ENCODE measurements at places on chromosomes 1 and 21.

GRCh38 chr1:235326719-235327558 is 1.0 kb downstream of the ARID4B start:
- peak; percentile 19 for DNase-seq

DNA sequence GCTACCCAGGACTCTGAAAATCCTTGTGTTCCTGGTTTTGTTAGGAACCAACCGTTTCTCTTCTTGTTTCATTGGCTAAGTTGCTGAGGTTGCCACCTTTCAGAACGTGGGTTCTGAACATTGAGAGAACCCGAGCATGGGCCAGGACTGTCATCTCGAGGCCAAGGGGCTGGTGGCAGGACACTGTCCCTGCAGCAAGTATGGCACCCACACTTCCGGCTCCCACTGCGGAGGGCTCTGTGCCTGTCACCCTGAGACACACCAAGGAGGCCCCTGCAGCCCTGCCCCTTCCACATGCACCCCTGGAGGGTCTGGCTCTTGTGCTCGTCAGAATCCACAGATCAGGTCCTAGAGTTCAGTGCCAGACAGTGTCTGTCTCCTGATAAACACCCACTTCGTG is 39.1 kb upstream of the LRRC3 start:
- DNase-seq, result no peak

GRCh38 chr1:71561206-71561605 is 480.4 kb upstream of the ZRANB2 start:
- DNase-seq, result peak; percentile 14

- no peak for DNase-seq
Measured at GRCh38 chr21:18776936-18777335, 373.4 kb upstream of the TMPRSS15 start.

- no peak for DNase-seq
Measured at GRCh38 chr1:19872190-19872589, 10.0 kb upstream of the OTUD3 start.

DNA sequence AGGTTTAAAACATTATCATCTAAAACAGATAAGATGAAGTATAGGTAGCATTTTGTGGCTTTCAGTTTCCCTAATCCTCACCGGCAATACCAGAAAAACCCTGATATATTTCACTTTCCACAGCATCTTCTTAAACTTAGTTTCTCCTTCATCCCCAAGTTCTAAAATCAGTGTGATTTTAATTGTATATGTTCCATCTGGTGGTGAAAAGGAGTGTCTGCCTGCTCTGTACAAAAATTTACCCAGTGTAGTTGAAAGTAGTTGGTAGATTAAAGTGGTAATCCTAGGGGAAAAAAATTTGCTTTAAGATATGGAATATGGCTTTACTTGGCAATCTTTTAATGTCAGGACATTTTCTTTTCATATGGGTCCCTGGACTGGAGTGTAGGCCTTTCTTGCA is 74.3 kb downstream of the CEP350 start:
- peak; percentile 14 for DNase-seq

- DNase-seq, result no peak
Measured at GRCh38 chr1:19229229-19229628, 19.2 kb upstream of the UBR4 start.

DNA sequence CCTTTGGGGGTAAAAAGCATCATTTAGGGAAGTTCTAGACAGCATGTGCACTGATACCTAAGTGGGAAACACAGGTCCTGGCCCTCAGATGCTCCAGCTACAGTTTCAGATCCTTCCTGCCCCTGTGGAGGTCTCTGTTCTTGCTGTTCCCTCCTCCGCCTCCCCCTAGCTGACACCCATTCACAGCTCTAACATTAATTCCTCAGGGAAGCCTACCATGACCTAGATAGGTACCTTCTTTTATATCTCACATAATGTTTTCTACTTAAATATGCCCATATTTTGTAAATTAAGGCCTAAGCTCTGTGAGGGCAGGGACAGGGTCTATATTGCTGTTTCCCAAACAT is 11.3 kb downstream of the TSPAN2 start:
- DNase-seq, result no peak

DNA sequence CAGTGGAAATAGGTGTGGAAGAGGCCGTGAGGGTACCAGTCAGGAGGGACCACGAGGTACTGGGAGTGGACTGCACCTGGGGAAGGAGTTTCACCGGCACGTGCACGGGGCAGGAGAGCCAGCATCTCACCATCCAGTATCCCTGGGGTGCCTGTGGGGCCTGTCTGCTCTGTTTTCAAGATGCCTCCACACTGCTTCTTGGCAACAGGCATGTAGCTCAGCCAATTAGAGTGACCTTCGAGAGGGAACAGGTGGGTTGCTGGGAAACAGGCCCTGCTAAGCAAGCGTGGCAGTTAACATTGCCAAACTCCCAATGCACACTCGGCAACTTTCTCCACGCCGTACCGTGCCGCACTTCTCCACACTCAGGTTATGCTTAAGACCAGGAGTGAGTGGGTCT is 17.7 kb downstream of the KCNC4 start:
- DNase-seq, result no peak

GRCh38 chr1:176944606-176945005 is 219.9 kb downstream of the ASTN1 start:
- DNase-seq, result no peak

DNA sequence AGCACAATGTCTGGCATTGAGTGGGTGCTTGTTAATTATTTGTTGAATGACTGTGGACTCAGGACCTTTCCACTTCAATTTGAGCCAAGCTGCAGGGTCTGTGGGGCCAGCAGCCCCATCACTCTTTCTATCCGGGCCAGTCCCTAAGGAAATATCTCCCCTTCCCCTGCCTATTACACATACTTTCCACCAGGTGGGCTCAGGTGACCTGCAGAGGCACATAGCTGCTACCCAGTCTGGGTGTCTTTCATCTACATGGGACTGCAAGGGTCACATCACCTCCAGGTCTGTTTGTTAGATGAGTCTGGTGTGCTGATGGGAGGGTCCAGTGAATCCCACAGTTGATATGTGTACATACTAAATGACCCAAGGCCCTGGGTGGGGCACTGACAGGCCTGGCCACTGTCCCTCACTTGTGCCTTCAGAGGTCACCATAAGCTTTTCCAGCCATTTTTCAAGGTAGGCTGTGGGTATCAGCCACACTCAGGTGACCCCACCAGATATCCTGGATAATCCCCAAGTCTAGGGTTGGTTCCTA is 59.5 kb upstream of the KDM4A start:
- DNase-seq, result no peak

DNA sequence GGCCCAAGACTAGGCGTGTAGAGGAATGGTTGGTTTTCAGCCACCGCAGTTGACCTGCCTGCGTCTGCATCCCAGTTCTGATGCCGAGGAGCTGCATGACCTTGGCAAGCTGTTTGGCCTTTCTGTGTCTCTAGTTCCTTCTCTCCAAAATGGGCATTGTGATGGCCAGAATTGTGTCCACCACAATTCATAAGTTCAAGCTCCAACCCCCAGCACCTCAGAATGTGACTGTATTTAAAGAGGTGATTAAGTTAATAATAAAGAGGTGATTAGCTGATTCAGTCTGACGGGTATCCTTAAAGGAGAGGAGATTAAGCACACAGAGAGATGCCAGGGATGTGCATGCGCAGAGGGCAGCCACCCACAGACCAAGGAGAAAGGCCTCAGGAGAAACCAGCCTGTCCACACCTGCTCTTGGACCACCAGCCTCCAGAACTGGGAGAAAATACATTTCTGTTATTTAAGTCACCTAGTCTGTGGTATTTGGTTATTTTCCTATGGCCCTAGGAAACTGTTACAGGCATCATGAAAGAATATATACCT is 28.5 kb downstream of the MAB21L3 start:
- DNase-seq, result no peak

- no peak for DNase-seq
Measured at GRCh38 chr1:3279182-3279470, 175.3 kb upstream of the ARHGEF16 start.

DNA sequence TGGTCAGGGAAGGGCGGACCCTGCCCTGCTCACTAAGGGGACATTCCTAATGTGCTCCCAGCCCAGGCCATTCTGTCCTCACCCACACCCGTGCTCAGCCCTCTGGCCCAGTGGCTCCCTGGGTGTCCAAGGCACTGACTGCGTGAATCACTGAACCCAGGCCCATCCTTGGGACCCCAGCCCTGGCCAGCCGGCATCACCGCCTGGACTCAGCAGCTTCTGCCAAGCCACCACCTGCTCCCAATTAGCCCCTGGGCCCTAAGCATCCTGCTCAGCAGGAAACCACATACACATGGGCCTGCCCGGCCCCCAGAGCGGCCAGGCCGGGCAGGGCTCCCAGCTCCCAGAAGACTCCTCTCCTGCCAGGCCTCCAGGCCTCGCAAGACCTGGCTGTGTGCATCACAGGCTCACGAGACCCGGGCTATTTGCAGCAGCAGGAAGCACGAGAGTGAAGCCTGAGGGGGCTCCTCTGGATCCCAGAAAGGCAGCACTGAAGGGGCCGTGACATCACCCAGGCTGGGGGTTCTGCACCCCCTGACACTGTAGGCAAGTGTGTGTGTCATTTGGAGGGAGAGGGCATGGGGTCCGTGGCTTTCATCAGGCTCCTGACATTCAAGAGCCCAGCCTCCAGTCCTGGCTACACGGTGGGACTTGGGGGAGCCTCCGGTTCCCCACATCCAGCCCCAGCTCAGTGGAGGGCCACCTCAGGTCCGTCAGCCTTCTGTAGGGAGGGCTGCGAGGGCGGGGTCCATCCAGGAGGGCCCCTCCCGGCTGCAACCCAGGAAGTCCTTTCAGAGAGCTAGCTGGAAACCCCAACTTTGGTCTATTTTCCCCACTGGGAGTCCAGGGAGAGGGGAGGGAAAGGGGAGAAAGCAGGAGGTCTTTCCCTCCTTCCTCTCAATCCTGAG is 1.6 kb downstream of the MFAP2 start:
- DNase-seq, result peak; percentile 88

DNA sequence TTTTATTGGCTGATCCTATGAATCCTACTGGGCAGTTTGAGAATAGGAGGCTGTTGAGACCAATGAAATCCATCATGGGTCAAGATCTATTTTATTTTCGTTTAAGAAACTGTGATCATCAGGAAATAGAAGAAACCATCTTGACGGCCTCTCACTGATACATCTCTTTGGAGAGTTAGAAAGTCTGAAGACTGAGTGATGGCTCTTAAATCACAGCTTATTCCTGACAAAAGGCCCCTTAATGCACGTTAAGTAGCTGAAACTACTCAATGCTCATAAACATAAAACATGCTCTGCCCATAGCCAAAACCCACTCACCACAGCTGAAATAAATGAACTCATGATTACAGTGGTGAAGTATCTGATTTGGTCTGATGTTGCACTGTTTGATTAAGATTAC is 784.5 kb upstream of the NEGR1 start:
- no peak for DNase-seq

GRCh38 chr1:2804628-2805351 is 3.3 kb upstream of the TTC34 start:
- DNase-seq, result no peak

DNA sequence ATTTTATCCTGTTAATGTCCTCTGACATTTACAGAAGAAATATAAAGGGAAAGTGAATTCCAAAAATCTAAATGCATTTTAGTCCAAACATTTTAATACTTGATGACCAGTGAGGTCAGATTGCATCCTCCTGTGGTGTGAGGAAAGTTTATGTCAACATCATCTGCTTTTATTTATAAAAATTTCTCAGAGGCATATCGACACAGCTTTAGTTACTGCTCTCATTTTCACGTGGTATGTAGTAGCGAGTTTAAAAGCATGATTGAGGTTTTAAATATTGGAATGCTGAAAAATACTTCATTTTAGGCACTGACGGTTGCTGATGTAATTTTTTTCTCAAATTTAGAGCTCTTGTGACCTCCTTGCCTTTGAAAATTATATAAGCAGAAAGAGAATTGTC is 234.8 kb downstream of the HMCN1 start:
- DNase-seq, result no peak

DNA sequence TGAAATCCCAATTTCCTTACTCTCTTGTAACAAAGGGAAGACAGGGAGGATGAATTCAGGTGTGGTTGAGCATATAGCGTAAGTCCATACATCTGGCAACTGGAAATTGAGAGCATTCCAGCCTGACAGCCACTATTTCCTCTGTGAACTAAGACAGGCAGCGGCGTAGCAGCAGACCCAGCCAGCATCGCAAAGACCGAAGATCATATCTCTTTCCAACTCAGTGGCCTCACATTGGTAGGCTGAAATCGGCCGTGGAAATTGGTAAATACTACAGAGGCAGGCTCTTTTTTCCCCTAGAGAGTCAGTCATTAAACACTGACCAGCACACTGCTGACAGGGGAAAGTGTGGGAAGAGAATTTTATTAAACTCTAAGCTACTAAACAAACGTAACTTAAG is 43.4 kb downstream of the TARBP1 start:
- no peak for DNase-seq

- no peak for DNase-seq
Measured at GRCh38 chr1:33820804-33821203, 43.1 kb upstream of the HMGB4 start.

DNA sequence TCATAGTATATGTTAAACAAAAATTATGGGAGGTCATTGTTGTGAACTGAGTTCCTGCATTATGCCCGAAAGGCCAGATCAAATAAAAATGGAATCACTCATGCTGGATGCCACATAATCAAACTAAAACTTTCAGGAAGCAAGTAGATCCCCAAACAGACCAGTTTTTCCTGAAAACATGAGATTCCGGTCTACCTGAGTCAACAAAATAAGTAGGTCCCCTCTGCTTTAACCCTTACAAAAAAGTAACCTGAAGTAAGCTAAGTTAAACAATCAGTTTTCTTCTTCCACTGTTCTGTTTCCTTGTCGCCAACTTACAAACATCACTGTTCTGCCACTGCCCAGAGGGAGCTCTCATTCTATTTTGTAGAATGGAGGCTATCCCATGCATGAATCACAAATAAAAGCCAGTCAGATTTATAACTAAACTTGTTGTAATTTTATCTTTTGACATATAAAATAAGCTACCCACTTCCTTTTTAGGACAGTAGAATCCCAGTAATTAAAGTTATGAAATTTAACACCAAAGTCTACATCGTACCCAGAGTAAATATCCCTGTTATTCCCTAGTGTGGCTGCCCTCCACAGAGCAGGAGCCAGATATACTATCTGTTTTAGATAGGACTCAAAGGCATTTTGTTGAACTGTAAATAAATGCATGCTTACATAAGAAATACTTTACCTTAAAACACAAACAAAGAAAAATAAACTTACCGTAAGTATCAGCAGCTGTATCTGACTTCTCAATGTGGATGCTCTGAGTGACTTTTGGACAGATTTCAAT is 149.4 kb downstream of the TIAM1 start:
- DNase-seq, result no peak

GRCh38 chr1:25583519-25584370 is 32.8 kb upstream of the MAN1C1 start:
- DNase-seq, result no peak

GRCh38 chr1:7752512-7753417 is 18.3 kb upstream of the VAMP3 start:
- DNase-seq, result peak; percentile 82

GRCh38 chr1:185846672-185847444 is 112.7 kb downstream of the HMCN1 start:
- DNase-seq, result peak; percentile 62
